ENCODE measurements at places on chromosomes 2 and 18.

DNA sequence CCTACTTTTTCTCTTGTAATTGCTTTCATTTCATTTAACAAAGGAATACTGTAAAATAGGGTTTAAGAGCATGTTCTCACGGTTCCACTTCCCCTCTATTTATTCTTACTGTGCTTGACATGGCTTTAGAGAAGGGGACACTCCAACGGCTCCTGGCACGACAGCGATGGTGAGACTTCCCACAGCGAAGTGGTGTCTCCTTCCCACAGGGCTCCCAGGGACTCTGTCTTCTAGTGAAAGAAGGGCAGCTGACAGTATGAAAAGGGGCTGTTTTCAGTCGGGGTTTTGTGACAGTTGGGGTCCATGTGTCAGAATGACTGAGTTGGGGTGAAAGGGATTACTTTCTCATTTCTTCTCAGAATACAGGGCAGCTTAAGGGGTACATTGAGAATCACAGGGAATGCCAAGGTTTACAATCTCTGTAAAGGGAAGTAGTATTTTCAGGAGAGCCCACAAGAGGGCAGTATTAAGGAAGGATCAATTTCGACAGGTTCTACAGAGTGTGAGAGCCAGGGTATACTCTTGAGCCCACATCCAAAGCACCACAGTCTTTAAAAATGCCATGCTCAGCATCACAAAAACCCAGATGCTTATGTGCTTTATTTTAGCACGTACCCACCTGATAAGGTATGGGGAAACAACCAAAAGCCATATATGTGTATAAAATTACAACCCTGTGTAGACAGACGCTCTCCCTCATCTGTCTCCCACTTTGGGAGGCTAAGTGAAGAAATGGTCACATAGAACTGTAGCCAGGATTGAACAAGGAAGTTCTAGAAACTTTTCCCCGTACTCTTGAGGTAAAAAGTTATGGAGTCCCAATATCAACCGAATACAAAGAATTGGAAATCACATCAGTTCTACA lies 31.3 kb upstream of the RAPGEF4 start:
- DNase-seq, result peak; percentile 47

DNA sequence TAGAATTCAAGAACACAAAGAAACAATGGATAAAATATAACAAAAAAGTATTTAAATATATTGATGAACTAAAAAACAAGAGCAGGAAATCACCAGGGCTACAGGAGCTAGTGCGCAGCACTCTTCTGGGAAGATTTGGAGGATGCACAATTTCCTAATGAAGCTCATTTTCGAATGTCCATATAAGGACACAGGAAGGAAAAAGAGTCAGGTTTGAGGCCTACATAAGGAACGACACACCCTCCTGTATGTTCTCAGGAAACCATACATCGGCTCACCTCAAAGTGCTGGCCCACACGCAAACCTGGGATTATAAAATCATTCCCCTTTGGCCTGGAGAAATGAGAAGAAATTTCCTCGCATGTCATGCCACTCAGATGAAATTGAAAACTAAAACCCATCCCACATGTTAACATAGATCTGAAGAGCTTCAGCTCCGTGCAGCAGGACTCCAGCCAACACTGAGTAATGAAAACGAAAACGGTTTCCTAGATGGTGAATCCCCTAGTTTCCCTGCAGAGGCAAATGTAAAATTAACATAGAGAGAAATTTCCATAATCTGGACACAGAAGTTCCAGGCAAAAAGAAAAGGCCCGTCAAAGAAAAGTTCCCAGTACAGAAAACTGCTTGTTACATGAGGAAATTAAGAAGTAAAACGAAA lies 825.8 kb downstream of the SOCS6 start:
- no peak for DNase-seq

GRCh38 chr18:449374-449773 lies 51.1 kb downstream of the COLEC12 start:
- DNase-seq, result no peak

- no peak for DNase-seq
These were observed 81.4 kb downstream of the OTX1 start for GRCh38 chr2:63132020-63132419.

GRCh38 chr2:172564376-172564775 lies 8.5 kb downstream of the PDK1 start:
- no peak for DNase-seq

DNA sequence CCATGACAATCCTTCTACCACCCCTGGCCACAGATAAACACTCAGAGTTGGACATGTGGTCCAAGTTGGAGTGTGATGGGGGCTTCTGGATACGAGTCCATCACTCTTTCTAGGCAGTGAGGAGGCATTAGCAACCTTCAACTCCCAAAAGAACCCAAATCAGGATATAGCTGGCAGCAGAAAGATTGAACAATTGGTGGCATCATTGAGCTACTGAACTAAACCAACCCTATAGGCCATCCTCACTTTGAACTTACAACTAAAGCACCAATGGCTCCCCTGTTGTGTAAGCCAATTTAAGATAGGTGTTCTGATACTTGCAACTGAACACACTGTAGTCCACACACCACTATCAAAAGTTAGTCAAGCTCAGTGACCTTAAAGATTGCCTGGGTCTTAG lies 24.0 kb upstream of the MARCO start:
- DNase-seq, result no peak

GRCh38 chr2:88159955-88160415 lies 10.2 kb upstream of the THNSL2 start:
- DNase-seq, result peak; percentile 63

- no peak for DNase-seq
These were observed 235.6 kb downstream of the PIK3C3 start for GRCh38 chr18:42190643-42191042.

- no peak for DNase-seq
These were observed 113.4 kb upstream of the AQP4 start for GRCh38 chr18:26978812-26979341.

GRCh38 chr2:219469186-219469724 lies 29.4 kb upstream of the GMPPA start:
- no peak for DNase-seq

GRCh38 chr2:64447317-64448040 lies 6.5 kb upstream of the LGALSL start:
- DNase-seq, result no peak

- peak; percentile 88 for DNase-seq
These were observed at the start of gene SOX11 for GRCh38 chr2:5691985-5692529. SOX11 (plus strand) TSS chr2:5692384; CDS start chr2:5692722, 338 bp downstream.

DNA sequence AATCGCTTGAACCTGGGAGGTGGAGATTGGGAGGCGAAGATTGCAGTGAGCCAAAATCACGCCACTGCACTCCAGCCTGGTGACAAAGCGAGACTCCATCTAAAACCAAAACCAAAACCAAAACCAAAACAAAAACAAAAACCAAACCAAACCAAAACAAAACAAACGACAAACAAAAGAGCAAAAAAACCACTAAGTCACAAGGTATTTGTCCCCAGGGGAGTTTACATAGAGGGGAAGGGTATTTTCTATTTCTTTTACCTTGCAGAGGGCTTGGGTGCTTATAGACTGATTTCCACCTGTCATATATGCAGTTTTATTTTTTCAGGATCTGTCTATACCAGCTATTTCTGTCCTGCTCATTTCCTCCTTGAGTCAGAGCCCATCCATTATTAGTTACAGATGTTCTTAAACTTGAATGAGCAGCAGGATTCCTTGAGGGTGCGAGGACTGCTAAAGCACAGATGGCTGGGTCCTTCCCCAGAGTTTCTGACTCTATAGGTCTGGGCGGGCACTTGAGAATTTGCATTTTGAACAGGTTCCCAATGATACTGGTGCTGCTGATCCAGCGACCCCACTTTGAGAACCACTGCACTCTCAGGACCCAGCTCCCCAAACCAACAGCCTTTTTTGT lies 102.2 kb upstream of the UXS1 start:
- DNase-seq, result no peak

- peak; percentile 54 for DNase-seq
These were observed 28.5 kb downstream of the HRH4 start for GRCh38 chr18:24488824-24489493.

DNA sequence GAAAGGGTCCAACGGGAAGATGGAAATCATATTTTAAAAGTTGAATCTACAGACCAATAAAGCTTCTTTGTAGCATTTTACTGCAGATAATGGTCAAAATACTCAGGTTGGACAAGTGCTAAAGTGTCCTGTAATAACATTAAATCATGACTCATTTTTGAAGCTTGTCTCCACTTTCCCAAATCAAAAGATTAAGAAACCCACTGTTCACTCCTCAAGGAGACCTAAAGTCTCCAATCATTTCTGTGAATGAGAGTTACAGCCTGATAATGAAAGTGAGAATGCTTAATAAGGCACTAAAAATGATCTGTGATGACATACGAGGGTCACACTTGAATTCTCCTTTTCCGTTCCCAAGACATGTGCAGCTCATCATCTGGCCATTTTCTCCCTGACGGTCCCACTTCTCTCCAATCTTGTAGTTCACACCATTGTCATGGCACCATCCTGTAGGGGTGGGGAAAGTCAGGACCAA lies 53.4 kb downstream of the ATIC start:
- DNase-seq, result no peak

DNA sequence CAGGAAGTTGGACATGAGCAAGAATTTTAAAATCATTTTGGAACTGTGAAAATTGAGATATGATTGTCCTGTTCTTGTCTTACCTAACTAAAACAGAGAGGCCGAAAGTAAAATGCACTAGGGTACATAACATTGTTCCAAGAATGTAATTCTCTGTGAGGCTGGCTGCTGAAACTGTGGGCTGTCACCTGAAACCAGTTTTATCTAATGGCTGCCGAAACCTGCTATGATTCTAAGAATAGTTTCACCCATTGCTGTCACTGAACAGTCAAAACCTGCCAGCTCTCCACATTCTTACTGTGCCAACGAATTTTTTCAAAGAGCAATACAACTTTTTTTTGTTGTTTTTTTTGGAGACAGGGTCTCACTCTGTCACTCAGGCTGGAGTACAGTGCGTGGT lies 119.3 kb upstream of the ZSWIM2 start:
- DNase-seq, result no peak

GRCh38 chr18:58025733-58026132 lies 18.3 kb upstream of the NEDD4L start:
- no peak for DNase-seq

DNA sequence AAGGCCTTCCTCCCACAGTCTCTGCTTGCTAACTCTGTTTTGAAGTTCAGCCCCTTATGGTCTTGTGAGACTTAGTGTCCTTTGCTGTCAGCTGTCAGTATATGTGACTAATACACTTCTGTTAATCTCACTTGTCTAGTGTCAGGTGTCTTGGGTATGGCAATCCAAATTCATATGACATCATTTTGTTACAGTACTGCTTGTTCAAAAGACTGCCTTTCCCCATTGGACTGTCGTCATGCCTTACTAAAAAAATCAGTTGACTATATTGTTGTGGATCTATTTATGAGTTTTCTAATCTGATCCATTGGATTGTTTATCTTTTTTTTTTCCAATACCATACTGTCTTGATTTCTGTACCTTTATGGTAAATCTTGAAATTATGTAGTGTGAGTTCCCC lies 611.4 kb upstream of the HS6ST1 start:
- DNase-seq, result no peak

- DNase-seq, result peak; percentile 30
These were observed 32.8 kb downstream of the SRBD1 start for GRCh38 chr2:45578056-45578843.

DNA sequence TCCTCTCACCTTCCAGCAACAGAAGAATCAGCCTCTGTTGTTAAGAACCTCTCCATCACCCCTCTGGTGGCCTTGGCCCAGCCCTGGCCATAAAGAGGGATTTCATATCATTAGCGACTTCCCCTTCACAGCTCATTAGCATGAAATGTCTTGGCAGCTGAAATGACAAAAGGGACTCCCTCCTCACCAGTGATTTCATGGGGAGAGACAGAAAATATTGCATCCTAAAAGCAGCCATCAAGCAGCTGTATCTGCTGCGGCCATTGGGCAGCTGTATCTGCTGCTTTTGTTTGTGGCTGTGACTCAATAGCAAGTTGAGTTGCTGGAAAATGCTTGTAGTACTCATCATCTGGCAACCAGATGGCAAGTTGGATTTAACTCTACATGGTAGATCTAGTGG lies 105.9 kb upstream of the RMDN2 start:
- no peak for DNase-seq

DNA sequence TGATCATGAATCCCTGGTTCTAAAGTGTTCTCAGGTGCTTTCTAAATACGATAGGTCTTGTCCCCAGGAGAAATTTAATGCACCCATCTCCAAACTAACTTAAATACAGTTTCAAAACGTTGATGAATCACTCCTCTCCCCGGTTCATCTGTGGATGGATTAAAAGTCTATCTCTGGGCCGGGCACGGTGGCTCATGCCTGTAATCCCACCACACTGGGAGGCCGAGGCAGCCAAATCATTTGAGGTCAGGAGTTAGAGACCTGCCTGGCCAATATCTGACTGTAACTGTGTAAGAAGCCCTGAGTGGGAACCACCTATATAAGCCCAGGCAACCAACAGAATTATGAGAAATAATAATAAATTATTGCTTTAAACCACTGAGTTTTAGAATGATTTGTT lies 78.7 kb downstream of the LONRF2 start:
- no peak for DNase-seq

GRCh38 chr2:102185347-102185746 lies 1.5 kb upstream of the IL1RL2 start:
- DNase-seq, result no peak

- DNase-seq, result no peak
These were observed 22.2 kb downstream of the MCFD2 start for GRCh38 chr2:46893269-46893939.

- DNase-seq, result no peak
These were observed 123.3 kb downstream of the FHOD3 start for GRCh38 chr18:36420826-36421225.

- no peak for DNase-seq
These were observed 104.8 kb upstream of the CDH19 start for GRCh38 chr18:66708646-66709045.

- no peak for DNase-seq
These were observed 157.8 kb downstream of the SEPTIN10 start for GRCh38 chr2:109455731-109456691.

DNA sequence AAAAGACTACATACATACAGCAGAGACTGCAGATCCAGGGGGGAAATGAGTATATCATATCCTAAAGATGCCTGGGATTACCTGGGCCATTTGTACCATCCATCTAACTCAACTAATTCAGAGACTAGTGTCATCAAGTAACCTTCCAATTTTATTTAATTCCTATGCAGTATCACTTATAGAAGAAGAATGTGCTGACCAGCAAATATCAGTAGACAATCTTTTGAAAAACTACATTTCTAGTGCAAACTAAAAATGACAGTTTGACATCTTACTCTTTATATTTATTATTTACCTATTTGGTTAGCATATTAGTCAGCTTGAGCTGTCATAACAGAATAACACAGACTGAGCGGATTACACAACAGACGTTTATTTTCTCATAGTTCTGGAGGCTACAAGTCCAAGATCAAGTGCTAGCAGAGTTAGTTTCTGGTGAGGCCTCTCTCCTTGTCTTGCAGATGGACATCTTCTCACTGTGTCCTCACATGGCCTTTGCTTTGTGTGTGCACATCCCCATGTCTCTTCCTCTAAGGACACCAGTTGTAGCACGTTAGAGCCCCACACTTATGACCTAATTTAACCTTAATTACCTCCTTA lies 47.0 kb downstream of the NCKAP5 start:
- no peak for DNase-seq

GRCh38 chr2:152320814-152321213 lies 14.2 kb upstream of the FMNL2 start:
- no peak for DNase-seq

Measured in D341Med (cell line).